Umbilical cord (tissue), 2 donors: ENCODE measurements at places on chromosomes 16 and 17.

- no peak for DNase-seq
Observed at GRCh38 chr16:22181426-22181825, 19.1 kb downstream of the SDR42E2 start.

GRCh38 chr16:67438824-67439393, 8.0 kb downstream of the HSD11B2 start:
- no peak for DNase-seq

GRCh38 chr16:66474750-66475199, 47.7 kb downstream of the BEAN1 start:
- DNase-seq, result no peak

GRCh38 chr16:22052980-22053379, 39.4 kb upstream of the VWA3A start:
- DNase-seq, result no peak

- DNase-seq, result no peak
Observed at GRCh38 chr17:80455336-80455710, 21.1 kb downstream of the NPTX1 start.

GRCh38 chr17:1229900-1230501, 40.2 kb upstream of the BHLHA9 start:
- DNase-seq, result no peak

GRCh38 chr16:46908540-46909372, 24.6 kb downstream of the GPT2 start:
- peak; percentile 67 for DNase-seq
